ENCODE measurements at places on chromosomes 4 and X.

- no peak for DNase-seq
Measured at GRCh38 chr4:142539796-142540482, 306.2 kb downstream of the INPP4B start.

DNA sequence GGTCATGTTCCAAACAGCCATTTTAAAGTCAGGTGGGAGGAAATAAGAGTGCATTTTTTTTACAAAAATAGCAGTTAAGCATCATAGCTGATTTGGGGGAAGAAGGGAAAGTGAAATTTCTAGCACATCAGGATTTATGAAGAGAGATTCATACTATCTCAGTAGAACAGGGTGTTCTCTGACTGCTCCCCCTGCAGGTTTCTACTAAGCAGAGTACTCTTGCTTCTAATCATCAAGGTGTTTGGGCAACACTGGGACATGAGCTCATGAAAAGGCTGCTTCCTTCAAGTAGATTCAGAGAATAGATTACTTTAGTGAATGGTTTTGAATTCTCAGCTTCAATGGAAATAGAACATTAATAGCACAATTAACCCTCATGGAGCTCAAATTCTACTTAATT, 591.4 kb upstream of the PCDH10 start:
- DNase-seq = no peak

- DNase-seq = no peak
Measured at GRCh38 chr4:121788896-121789295, 12.2 kb upstream of the EXOSC9 start.

GRCh38 chr4:10069075-10069642, 47.4 kb downstream of the WDR1 start:
- no peak for DNase-seq

GRCh38 chr4:1802151-1802715, 9.1 kb downstream of the FGFR3 start:
- DNase-seq = no peak

DNA sequence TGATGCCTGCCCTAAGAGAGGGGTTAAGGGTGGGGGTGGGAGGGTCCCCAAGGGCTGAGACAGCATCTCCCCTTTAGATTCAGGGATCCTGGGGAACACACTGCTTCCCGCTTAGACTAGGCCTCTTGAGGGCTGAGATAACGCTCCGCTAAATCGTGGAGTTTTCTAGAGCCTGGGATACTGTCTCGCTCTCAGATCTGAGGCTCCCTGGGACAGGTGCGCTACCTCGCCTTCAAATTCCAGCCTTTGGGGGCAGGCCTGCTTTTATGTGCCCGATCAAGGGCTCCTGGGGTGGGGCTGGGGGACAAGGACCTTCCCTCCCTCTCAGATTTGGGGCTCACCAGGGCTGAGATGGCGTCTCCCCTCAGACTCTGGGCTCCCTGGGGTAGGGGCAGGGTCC, 440 bp upstream of the ARHGAP36 start:
- DNase-seq = no peak

DNA sequence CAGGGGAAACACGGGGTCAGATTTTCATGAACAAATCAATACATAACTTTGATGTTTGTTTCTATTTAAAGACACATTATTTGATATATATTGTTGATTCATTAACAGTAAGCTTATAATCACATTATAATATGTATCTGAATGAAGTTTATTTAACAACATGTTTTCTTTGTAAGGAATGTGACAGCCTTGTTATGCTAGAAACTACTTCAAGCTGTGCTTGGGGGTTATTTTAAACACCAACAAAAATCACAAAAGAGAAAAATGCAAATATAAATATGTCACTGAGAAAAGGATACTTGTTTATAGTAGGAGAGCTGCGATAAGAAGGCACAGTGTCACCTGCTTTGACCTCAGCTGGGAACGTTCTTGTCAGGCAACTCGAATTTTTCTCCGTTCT, 354.6 kb upstream of the AGA start:
- DNase-seq = no peak

- no peak for DNase-seq
Measured at GRCh38 chr4:41507291-41507947, 30.5 kb upstream of the LIMCH1 start.

GRCh38 chr4:140884431-140885058, 128.4 kb upstream of the TBC1D9 start:
- DNase-seq = no peak

DNA sequence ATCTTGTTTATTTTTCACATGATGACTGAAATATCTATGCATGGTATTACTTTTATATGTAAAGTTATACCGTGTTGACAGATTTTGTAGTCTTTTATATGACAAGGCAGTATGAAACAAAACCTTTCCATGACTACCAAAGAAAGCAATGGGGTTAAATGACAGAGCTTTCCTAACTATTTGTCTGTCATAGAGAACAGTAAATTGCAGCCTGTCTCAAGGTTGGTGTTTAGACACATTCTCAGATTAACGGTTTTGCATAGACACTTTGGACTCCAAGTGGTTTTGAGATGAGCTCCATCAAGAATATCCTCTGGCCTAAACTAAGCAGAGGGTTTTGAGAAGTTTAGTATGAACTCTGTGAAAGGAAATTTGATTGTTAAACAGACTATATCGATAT, 180.7 kb upstream of the TENM3 start:
- no peak for DNase-seq

- DNase-seq = no peak
Measured at GRCh38 chr4:2647403-2648158, 108.6 kb downstream of the TNIP2 start.

DNA sequence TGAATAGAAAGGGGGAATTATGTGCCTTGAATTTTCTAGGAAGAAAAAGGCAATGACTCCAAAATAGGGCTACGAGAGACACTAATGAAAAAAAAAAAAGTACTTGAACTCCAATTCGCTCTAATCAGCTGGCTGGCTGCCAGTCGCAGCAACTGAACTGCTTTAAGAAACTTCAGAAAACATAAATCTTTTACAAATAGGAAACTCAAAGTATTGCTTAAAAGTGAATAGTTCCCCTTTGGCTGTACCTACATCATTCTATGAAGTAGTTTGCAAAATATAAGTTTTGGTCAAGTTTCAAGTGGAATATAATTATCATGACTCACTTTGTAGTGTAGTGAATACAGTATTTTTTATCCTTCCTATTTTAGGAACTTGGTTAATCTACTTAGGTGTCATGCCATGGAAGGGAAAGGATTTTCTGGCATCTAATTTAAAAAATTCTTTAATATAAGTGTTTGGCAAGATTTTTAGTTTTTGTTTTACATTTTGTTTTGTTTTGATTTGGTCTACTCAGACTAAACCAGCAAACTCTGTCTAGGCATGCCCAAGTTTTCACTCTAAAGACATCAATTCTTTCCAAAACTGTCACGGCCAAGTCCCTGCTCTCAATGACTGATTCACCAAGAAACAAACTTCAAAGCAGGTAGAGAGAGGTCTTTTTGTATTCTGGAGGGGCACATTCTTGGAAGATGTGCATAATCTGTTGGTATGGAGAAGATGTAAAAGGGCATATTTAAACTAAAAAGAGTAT, 382.4 kb upstream of the GALNT7 start:
- no peak for DNase-seq

DNA sequence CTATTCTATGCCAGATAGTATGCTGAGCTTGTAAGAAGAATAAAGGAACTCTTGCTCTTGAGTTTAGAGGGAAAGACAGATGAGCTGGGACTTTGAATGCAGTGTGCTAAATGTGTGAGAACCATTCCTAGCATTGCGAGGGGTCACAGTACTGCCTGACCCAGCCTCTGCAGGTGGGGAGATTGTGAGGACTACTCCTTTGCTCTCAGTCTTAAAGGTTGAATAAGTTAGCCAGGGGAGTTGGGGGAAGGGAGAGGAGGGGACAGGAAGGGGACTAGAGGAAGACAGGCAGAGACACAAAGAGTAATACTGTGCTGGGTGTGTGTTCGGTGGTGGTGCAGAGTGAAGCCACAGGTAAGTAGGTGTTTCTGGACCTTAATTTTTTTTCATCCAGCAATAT, 41.7 kb downstream of the DCUN1D4 start:
- DNase-seq = no peak

DNA sequence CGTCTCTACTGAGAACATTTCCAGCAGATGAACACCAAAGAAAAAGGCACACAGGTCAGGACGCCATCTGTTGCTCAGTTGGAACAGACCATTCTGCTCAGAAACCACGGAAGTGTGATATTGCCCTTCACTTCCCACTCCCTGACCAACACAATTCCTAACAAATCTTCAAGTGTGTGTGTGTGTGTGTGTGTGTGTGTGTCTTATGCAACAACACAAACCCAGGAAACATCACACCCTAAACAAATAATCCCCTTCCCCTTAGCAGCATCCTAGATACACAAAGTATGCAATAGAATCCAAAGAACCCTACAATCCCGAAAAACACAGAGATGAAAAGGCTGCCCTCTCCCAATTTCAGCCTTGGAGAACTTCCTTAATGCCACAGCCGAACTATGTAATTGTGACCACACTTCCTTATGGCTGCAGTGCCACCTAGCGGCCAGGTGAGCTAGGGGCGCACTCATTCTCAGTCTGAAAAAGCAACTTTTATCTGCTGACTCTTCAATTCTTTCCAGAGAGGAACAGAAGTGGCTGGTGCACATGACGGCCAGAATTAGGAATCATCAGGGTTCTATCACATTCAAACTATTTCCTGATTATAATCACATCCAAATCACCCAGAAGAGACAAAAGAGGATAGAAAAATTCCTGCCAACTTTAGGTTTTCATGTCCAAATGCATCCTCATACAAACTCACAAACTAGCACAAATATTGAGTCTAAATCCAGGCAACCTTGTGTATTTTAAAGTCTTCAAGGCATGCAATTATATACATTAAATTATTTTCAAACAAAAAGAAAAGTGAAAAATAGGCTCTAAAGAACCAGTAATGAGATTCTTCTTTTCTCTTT, 164.9 kb downstream of the DHX15 start:
- DNase-seq = no peak

- no peak for DNase-seq
Measured at GRCh38 chr4:87356832-87357526, 34.0 kb downstream of the HSD17B11 start.

DNA sequence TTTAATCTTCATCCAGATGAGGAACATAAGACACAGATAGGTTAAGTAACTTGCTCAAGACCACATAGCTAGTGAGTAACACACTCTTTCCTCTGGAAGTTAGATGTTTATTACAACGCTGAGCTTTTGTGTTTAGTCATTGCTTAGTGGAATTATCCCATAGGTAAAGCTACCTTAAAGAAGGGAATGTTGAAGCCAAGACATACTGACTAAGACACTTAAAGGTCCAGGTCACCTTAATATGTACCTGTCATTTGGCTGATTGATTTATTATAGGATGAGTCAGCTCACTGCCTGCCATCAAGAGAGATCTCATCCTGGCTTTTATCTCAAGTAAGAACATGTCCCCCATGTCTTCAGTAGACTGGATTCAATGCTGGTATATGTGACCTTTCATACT, 53.4 kb downstream of the KDR start:
- DNase-seq = no peak

DNA sequence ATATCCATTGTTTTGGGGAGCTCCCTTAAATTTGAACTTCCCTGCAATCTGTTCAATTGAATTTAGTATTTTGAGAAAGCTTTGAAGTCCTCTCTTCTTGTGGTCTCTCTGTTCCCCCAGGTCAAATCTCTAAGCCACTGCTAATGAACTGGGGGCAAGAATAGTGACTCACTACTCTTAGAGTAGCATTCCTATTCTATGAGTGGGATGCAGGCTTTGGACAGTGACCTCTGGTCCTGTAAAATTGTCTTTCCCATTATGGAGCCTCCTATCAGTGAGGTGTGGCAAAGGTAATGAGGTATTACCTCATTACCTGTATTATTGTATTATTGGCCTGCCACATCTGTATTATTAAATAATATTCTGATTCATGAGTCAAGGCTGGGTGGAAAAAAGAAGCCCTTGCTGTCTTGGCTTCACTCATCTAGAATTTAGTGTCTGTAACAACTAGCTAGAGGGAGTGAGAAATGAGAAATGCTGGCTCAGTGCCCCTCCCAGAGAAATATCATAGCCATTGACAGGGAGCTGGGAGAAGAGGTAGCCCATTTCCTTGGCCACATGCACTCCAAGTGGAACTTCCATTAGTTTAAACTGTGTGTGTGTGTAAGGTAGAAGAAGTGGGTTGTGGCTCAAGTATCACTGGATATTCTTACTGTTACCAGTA, 393.9 kb upstream of the CTSO start:
- DNase-seq = no peak

DNA sequence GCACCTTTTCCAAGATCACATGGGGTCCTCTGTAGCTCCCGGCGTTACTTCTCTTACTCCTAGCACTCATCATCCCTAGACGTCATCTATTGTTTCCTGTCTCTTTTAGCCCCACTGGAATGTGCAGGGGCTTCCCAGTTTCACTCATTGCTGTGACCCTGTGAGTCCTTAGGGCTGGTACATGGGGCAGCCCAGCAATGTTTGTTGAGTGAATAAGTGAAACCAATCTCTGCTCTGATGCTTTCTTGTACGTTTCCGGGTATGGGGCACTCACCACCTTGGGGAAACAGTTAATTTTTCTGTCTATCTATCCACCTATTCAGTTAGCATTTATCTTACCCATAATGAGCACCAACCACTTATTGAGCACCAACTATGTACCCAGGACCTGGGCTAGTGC, 16.1 kb downstream of the MSX1 start:
- DNase-seq = no peak

DNA sequence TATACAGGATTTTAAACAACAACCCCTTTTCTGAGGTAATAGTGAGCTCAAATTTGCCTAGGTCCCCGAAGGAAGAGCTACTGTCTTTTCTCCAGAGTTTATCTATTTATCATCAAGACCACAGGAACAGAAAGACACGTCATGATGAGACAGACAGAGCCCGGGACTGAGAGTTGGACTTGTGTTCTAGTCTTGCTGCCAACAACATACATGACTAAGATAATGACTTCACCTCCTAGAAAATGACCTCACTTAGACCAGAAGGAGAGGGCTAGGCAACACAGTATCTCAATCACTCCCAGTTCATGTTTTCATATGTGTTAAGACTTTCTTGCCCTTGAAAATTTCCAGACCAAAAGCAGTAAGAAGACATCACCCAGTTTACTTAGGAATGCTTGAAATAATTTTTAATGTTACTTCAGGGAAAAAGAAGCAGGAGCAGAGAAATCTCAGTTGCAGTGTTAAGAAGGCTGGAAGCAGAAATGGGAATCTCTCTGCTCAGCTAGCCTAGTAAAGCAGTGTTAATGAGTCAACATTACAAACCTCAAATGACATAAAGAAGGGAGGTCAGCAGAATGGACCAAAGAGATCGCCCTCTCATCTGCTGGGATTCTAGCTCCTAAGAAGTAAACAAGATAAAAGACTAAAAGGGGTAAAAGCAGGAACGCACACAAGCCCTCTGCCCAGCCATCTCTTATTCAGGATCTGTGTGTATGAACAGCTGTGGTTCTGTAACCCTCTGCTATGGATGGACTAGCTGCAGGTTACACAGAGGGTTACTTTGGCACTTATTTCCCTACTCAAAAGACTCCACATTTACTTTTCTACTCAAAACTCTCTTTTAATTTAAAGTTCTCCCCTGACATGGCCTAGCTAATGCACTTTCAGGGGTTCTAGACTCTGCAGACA, 24.8 kb downstream of the PDGFC start:
- DNase-seq = no peak

GRCh38 chrX:140391313-140391712, 113.6 kb downstream of the SOX3 start:
- DNase-seq = no peak

GRCh38 chr4:185470501-185471195, 885 bp downstream of the CCDC110 start:
- peak; percentile 65 for DNase-seq
